ENCODE measurements at places on chromosomes 3 and 15.
A peak's percentile ranks its signal among the peaks of the same experiment; 100 is the strongest.

GRCh38 chr15:96162322-96162721 lies 168.2 kb upstream of the NR2F2 start:
- no peak for DNase-seq

DNA sequence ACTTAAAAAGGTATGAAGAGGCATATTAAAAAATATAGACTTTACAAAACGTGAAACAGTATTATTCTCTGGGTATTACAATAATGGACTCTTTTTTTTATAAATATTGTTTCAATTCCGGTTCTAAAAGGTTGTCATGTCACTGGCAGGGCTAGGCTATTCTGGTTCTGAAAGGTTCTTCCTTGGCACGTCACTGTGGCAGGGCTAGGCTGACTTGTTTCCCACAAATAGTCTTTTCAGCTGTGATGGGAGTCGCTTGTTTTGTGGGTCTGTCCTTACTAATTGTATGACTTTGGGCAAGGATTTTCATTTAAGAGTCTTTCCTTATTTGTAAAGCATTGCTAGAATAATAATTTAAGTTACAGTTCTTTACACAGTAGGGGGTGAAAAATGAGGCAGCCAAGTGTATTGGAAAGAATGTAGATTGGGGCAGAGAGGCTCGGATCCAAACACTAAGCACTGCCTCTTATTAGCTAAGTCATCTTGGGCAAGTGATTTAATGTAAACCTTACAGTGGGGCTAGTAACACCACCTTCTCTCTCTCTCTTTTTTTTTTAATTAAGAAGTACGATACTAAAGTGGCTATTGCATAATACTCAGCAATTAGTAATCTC lies 12.4 kb upstream of the MELTF start:
- no peak for DNase-seq

GRCh38 chr3:183538486-183538885 lies 17.0 kb downstream of the KLHL6 start:
- DNase-seq, result no peak

- no peak for DNase-seq
These were observed 3.6 kb upstream of the EIF4E3 start for GRCh38 chr3:71728632-71729342.

- peak; percentile 33 for DNase-seq
These were observed at the start of gene LARP6 for GRCh38 chr15:70853973-70854665. Gene LARP6 (minus strand): TSS chr15:70854157. CDS start chr15:70854088, 69 bp downstream.

Measured in D721Med (cell line).